ENCODE measurements at places on chromosomes 7 and 10.

- DNase-seq, result no peak
Observed at GRCh38 chr7:151558575-151558974, 38.9 kb upstream of the RHEB start.

DNA sequence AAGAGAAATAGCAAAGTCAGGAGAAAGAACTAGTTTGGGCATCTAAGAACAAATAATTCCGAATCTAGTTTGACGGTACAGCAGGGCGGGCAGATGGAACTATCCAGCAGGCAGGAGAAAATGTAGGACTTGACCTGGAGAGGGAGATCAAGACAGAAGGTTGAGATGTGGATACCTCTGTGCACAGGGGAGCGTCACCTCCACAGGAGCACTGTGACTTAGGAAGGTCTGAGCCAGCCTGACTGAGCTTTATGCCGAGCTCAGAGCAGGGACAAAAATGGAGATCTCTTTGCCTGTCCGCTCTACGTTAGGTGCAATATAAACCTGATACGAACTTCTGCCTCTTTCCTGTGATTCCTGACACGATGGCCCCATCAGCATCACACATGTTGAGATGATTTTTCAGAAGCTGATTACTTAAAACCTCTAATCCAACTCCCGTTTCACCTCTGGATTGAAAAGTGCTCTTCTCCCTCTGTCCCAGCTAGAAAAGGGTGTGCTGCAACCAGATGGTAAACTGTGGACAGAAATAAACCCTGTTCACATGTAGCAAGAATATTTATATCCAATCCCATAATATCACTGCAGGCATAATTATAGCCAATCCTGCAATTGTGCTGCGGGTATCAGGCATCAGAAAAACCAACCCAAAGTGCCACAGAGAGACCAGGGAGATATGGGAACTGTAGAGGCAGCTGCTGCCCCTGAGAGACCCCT is 13.6 kb upstream of the SORBS1 start:
- DNase-seq, result no peak

DNA sequence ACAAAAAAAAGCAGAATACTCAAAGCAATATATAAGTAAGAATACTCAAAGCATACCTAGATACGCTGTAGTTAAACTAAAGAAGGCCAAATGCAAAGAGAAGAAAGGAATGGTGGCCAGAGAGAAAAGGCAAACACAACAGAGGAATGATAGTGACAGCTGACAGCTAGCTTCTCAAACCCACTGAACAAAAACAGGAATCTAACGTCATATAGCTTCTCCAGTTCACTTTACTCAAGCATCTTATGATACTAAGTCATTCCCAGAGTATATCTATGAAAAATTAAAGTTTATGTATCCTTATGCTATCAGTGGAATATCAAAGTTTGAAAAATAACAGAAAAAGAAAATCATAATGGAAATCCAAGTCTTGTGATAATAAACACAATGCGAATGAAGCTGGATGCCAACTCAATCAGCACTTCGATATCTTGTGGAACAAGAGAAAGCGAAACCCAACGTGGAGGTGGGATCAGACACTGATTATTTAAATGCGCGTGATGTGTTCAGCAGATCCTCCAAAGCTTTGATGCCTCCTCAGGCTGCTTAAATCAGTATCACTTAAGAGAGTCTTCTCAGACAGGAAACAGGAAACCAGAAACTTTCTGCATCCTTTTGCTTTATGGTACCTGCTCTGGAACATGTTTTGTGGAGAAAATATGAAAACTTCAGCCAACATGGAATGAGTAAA is 102.8 kb downstream of the PIP4K2A start:
- no peak for DNase-seq

DNA sequence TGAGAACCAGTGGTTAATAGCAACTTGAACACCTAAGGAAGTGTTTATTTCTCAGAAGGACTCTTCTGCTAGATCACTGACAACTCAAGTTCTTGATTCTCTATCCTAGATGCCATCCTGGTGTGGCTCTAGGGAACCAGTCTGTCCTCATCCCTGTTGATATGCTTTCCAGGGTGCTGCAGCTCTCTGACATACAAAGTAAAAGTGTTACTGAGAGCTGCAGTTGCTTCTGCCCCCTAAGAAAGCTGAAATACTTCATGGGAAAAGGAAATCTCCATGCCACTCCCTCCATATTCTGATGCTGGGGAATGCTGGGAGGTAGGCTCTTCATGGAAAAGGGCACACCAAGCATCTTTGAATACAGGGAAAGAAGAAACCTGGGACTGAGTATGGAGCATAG is 168.1 kb downstream of the KLF6 start:
- DNase-seq, result no peak

GRCh38 chr10:125538947-125539731 is 143.8 kb downstream of the TEX36 start:
- no peak for DNase-seq

GRCh38 chr10:90218846-90219245 is 517.5 kb downstream of the KIF20B start:
- DNase-seq, result no peak

- DNase-seq, result no peak
Observed at GRCh38 chr7:151689196-151689971, 169.7 kb upstream of the RHEB start.

- no peak for DNase-seq
Observed at GRCh38 chr7:2024567-2024918, 208.2 kb downstream of the MAD1L1 start.

GRCh38 chr7:12211711-12212485 is 804 bp downstream of the TMEM106B start:
- DNase-seq, result no peak

- DNase-seq, result no peak
Observed at GRCh38 chr10:132388891-132389432, 8.0 kb upstream of the PWWP2B start.

DNA sequence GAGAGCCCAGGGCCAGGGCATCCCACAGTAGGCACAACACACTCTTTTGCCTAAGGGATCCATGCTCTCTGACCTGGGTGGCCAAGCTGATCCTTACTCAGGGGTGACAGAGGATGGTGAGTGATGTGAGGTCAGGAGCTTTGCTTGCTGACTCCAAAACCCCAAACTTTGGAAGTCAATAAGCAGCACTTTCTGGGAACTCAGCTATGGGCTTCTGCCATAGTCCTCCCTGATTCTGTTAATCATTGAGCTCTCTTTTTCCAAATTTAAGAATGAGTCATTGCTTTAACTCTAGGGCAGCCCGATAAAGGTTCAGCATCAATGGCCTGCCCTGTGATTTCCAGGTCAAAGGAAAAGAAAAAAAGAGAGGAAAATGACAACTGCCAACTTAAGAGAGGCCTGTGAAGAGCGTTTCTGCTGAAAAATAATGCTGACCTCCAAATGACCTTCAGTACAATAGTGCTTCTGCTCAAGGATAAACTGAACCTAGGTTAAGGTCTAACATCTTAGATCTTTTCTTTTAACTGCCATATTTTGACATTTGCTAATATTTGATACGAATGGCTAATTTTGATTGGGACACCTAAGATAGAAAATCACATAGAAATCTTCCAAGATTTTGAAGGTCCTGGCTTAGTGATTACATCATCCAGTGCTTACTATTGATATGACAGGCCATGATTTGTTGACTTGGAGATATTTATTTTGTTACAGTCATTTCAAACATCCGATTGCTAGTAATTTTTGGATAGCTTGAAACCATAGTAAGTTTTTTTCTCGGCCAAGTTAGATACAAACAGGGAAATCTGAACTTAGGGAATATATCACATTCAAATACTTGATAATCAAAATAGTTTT is 20.8 kb upstream of the RELN start:
- no peak for DNase-seq

- no peak for DNase-seq
Observed at GRCh38 chr7:104548861-104549260, 220.5 kb downstream of the LHFPL3 start.

GRCh38 chr10:103739039-103739764 is 116.2 kb downstream of the SH3PXD2A start:
- no peak for DNase-seq

- DNase-seq, result no peak
Observed at GRCh38 chr10:91596825-91597196, 36.1 kb downstream of the PPP1R3C start.

GRCh38 chr7:82527851-82528250 is 84.3 kb upstream of the CACNA2D1 start:
- no peak for DNase-seq

DNA sequence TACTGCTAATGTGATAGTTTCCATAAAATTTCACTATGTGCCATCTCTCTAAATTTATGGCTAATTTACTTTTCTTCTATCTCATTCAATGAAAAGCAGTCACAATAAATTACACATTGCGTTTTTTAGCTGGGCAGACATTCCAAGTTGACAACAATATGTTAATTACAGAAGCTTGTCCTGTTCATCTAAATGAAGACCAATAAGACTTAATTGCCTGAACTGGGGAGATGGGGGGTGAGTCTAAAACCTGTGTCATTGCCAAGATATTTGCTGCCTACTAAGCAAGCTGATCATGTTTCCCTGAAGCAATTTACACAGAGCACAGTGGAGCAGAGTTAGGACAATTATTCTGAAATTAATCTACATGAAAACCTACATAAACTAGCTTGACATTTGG is 89.3 kb upstream of the ADRB1 start:
- DNase-seq, result no peak

- peak; percentile 44 for DNase-seq
Observed at GRCh38 chr10:124917428-124918190, 24.3 kb upstream of the ZRANB1 start.

DNA sequence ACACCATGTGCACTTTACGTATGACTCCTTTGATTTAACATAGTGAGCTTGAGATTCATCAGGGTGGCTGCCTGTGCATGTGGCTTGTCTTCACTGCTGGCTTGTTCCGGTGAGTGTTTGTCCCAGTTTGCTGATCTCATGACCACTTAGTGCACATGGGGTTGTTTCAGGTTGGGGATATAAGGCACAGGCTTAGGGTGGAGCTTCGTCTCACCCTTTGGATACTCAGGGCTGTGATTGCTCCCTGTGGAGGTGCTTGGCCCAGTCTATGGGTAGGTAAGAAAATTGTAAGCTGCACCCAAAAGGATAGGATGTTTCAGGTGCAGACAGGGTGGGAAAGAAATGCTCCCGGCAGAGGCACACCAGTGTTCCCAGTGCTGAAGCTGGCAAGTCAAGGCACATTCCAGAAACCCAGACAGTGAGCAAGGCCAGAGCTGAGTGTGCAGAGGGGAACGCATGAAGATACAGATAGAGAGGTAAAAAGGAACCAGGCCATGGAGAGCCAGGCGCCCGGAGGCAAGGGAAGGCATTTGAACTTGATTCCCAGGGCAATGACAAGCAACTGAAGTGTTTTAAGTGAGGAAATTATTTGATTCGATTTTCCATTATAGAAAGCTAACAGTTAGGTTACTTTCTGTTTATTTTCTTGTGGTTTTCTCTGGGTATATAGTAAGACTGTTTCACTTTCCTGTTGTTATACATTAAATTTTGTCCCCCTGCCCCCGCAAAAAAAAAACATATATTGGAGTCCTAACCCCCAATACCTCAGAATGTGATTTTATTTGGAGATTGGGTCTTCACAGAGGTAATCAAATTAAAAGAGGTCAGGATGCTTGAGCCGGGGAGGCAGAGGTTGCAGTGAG is 289.8 kb upstream of the KLF6 start:
- no peak for DNase-seq

GRCh38 chr7:29190349-29191045 is 4.1 kb upstream of the CHN2 start:
- DNase-seq, result no peak

- DNase-seq, result no peak
Observed at GRCh38 chr7:67423065-67423464, 426.4 kb downstream of the TYW1 start.

DNA sequence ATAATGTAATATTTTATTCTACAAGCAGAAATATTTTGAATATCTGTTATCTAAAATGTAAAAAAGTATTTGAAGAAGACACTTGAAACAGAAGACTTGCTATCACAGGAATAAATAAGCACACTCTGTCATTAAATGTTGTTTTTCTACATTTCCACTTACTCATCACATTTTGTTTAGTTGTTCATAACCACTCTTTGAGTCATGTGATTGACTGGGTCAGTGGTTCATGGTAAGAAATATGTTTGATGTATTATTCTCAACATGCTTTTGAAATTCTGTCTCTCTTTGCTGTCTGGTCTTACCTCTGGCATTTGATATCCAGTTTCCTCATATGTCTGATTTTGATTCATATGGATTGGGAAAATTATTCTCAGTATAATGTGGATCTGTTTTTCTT is 171.8 kb downstream of the SUGCT start:
- DNase-seq, result no peak

DNA sequence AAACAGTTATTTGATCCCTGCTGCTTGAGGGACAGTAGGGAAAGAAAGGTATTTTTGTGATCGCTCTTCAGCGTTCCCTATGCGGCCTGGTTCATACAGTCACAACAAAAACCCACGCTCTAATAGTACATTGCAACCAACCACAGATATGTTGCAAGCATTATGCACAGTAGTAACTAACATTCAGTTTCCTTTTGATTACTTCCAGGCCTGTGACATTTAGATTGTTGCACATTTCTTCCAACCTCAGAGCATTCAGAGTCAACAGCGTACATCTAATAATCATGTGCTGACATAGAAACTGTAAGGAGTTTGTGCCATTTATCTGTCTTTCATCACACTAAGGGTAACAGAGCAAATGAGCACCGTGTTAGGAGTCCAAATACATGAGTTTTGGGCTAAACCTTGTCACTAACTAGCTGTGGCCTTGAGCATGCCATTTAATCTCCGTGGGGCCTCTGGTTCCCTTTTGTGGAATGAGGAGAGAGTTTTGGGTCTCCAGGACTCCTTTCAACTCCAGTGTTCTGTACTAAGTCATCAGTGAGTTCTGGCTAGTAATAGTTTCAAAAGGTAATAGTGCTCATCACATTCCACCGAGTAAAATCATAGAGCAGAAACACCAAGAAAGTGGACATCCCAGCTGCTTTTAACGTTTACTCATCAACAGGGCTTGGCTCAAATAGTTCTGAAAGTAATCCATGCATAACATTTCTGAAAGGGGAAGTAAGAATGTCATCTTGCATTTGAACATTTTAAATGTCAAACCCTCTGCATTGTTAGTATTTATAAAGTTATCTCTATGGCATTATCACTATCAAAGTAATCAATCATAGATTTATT is 99.0 kb upstream of the FZD1 start:
- no peak for DNase-seq

DNA sequence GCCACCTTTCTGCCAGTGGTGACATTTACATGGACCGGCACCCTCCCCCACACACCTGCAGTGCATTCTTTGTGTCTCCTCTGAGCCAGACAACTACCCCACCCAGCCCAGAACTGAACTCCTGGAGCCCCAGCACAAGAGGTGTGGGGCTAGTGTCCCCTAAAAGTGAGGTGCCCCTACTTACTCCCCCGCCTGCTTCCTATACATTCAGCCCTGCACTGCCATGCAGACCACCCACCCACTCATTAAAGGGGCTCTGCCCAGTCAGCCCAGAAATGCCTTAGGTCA is 1.9 kb downstream of the SAP25 start:
- DNase-seq, result no peak

DNA sequence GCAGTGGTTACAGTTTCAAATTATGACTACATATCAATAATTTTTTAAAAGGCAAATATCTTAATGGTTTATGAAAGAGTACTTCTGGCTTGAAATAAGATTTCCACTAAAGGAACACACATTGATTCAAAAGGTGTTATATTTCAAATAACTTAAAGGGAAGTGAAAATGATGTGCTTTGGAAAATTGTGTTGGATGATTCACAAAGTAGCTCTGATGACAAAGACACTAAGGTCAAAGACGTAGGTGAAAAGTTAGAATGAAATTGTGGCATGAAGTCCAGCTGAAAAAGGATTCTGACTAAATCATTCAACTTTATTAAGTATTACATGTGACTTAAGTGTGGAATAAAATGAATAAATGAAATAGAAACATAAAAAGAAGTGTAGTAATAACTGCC is 20.8 kb upstream of the OR2A5 start:
- no peak for DNase-seq

- DNase-seq, result no peak
Observed at GRCh38 chr10:62972103-62972502, 155.9 kb upstream of the EGR2 start.
